Endothelial cell of umbilical vein (primary cell): ENCODE measurements at places on chromosomes 5 and 9. TPM values are rescaled to one million over a fixed set of nuclear protein-coding genes. Genes with fewer than 3 reads are reported as not detected.

- DNase-seq, result no peak
Measured at GRCh38 chr5:134092875-134093274, 21.6 kb upstream of the TCF7 start.

DNA sequence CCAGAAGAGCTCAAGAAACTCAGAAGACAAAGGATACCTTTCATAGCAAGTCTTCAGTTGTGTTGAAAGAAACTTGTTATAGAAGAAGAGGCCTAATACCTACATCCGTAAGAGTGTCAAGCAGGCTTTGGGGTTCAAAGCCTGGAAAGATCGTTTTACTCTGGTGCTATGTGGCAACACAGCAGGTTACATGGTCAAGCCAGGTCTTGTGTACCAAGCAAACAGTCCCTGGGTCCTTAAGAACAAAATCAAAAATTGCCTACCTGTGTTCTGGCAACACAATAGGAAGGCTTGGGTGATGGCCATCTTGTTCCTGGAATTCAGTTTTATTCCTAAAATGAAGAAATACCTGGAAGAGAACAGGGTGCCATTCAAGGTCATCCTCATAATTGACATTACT, 32.0 kb upstream of the LRRC19 start:
- no peak for DNase-seq

PDZD2 gene
- polyA plus RNA-seq, result 0.65 and 0.66 TPM in 2 replicates

FSD1L gene
- 0.53 and 0.69 TPM in 2 replicates for polyA plus RNA-seq

DNA sequence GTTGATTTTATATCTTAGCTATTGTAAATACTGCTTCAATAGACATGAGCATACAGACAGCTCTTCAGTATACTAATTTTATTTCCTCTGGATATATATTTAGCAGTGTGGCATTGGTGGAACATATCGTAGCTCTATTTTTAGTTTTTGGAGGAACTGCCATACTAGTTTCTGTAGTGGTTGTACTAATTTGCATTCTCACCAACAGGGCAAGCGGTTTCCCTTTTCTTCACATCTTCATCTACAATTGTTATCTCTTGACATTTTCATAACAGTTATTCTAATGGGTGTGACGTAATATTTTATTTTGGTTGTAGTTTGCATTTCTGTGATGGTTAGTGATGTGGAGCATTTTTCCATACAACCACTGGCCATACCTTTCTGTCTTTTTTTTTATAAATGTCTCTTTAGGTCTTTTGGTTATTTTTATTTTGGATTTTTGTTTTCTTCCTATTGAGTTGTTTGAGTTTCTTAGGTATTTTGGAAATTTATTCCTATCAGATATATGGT, 32.5 kb downstream of the TAF11L14 start:
- DNase-seq, result no peak

DNA sequence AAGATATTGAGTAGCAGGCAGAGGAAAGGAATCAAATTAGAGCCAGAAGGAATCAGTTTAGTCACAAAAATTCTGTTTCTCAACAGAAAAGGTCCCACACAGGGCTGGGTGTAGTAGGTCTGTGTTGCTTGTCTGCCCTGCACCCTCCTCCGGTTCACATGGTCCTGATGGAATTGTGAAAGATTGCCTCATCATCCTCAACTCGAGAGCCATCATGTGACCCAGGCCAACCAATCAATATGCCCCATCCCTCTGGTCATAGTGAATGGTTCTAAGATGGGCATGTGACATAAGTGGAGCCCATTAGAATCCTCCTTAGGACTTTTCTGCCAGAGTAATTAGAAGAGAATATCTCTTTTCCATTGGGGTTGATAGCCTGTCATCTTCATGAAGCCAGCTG, 56.7 kb upstream of the RAD23B start:
- no peak for DNase-seq

GCNT4 gene
- polyA plus RNA-seq, result not detected in 2 replicates

GRCh38 chr5:18985171-18985758, 1002.7 kb downstream of the CDH18 start:
- no peak for DNase-seq

DNA sequence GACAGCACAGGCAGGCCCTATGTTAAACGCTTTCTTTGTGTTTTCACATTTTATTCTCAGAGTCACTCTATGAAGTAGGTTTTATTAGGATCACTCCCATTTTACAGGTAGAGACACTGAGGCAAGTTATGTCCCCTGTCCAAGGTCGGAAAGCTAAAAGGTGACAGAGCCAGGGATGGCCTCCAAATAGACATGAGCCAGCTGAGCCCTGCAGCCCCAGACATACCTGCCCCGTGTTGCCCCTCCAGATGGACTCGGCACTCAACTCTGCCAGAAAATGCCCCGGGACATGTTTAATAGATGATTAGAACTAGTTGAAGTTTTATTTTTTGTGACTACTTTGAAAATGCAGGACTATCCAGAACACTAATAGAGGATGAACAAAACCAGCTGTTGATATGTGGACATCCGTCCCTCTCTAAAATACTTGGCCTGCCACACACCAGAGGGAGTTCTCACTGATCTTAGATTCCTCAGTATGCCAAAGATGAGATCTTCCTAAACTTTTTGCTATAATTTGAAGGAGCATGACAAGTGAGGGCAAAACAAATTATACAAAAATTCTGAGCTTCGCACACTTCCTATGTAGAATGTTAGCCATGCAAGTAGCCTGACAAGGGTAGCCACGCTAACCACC, 258.6 kb upstream of the ADAMTS16 start:
- no peak for DNase-seq

NEUROG1 gene
- polyA plus RNA-seq, result not detected in 2 replicates

- no peak for DNase-seq
Measured at GRCh38 chr5:109951758-109952157, 262.0 kb downstream of the MAN2A1 start.

DNAH5 gene
- polyA plus RNA-seq, result 0.21 and 0.23 TPM in 2 replicates

CCDC187 gene
- not detected in 2 replicates for polyA plus RNA-seq

PCDHB13 gene
- 0.57 and 0.64 TPM in 2 replicates for polyA plus RNA-seq

DNA sequence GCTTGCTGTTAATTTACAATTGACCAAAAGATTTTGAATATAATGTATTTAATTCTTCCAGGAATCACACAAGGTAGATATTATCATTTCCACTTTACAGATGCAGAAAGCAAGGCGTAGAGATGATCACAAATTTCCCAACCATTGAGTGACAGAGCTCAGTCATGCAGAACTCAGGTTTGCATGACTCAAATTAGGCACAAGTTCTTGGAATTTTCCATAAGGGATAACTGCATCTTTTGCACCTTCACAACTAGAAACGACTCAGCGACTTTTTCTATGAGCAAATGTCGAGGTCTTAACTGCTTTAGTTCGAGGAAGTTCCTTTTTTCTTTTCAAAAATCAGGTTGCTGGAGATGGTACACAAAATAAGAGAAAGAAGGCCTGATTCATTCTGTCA, 265.5 kb upstream of the PAPPA start:
- no peak for DNase-seq

DNA sequence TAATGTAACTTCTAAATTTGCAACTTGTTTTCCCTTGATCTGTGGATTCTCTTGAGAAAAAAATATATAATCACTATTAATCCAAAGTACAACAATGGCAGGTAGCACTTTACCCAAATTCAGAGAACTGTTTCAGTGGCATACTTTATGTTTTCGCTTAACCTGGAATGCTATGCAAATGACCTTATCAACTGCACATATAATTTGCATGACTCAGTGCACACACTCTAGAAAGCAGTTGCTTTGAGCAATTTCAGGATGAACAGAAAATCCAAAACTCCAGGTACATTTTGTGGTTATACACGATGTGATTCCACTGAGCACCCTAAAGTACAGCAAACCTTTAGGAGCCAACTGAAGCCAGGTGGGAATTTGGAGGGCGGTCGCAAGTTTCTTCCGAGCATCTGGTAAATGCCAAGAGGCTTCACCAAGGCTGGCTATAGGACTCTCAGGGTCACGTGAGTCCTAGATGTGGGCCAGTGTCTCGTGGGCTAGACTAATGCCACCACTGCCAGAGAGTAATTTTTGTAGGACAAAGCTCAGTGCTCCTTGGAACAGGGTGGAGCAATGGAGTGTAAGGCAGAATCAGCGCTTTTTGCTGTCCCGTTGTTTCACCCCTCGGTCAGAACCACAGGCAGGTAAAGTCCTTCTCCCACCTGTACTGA, 37.3 kb downstream of the DMGDH start:
- DNase-seq, result no peak

DNA sequence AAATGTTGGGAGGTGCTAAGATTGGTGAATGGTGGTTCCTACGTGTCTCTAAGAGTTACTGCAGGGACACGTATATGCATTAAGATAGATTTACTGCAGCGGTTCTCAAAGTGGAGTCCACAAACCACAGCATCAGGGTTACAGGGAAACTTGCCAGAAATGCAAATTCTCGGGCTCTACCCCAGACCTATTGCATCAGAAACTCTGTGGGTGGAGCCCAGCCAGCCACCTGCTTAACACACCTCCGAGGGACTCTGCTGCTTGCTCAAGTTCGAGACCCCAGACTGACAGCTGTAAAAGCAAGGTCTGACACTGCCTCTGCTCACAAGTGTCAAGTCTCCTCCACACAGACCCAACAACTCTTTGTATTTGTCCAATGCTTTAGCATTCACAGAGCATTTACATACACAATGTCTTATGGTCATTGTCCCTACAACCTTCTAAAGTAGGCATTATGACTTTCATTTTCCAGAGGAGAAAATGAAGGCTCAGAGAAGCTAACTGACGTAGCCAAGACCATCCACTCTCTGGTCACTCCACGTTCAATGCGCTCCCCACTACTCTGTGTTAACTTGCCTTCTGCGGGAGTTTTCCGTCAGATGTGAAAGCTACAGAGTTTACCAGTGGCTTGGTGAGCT, 48.8 kb downstream of the HSD17B3 start:
- no peak for DNase-seq

LRRC19 gene
- polyA plus RNA-seq, result not detected in 2 replicates

DNA sequence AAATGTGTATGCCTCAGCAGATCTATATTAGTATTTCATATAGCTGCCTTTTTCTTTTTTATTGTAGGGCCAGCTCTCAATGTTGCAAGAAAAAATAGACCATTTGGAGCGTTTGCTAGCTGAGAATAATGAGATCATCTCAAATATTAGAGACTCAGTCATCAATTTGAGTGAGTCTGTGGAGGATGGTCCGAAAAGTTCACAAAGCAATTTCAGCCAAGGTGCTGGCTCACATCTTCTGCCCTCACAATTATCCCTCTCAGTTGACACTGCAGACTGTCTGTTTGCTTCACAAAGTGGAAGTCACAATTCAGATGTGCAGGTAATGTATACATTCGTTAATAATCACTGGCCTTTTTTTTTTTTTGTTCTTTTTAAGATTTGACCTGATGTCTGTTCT, 23.7 kb downstream of the MAN2A1 start:
- no peak for DNase-seq

DNA sequence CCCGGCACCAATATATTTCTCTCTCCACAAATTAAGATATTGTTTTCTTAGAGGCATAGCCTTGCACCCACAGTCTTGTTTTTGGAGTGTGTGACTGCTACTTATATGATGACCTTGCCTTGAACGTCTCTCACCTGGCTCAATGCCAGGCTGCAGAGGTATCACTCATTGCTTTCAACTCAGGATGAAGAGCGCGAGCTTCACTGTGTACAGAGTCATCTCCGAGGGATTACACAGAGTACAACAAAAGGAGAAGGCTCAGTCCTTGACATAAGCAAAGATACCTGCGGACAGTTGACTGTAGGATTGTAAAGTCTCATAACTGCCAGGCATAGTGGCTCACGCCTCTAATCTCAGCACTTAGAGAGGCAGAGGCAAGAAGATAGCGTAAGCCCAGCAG, 53.8 kb downstream of the CD180 start:
- no peak for DNase-seq

DNA sequence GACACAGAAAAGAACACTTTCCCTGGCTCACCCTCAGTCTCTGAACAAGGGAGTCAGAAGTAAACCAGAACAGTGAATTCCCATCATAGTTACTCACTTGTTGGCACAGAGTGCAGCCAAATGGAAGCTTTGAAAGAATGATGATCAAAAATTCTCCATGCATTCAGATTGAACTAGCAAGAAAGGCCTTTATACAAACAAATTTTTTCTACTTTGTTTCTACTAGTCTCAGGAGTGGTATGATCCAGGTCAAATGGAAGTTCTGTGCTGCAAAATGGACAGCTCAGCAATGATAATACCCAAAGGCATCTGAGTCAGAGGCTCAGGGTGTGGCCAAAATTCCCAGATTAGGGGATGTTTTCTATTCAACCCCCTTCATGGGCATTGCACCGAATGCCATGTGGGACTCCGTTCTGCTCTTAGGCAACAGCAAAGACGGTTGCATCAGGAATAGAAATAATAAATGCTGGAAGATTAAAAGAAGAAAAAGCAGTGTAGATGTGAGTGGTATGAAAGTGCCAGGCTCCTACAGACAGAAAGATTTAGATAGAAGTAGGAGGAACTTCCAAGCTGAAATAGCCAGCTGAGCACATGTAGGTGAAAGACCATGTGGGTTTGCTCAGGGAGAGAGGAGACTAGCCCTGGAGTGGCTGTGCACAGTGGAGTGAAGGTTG, 24.0 kb upstream of the ASPN start:
- no peak for DNase-seq
